Activated CD4-positive, alpha-beta T cell treated with anti-CD3 and anti-CD28 coated beads, Interleukin-2, amount 50 U/mL, for 1 hour (primary cell): ENCODE measurements at places on chromosomes 11 and 22.

DNA sequence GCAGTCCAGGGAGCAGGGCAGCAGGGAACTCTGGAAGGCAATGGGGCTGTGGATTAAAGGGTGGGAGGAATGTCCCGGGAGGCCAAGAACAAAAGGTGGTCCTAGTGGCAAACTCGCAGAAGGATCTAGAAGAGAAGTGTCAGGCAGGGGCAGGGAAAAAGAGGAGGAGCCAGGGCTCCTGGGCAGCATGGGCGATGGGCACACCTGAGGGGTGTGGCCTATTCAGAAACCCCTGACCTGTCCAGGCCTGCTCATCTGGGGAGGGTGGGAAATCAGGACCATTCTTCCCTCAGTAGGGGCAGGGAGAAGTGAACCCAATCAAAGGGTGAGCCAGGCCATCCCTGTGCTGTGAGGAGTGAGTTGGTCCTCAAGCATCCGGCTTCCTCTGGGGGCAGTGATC is 108.6 kb downstream of the TRIM29 start:
- no peak for DNase-seq

GRCh38 chr11:131934006-131934405 is 563.6 kb downstream of the NTM start:
- DNase-seq, result no peak

- DNase-seq, result no peak
Observed at GRCh38 chr22:22884888-22885840, 2.5 kb upstream of the IGLL5 start.

DNA sequence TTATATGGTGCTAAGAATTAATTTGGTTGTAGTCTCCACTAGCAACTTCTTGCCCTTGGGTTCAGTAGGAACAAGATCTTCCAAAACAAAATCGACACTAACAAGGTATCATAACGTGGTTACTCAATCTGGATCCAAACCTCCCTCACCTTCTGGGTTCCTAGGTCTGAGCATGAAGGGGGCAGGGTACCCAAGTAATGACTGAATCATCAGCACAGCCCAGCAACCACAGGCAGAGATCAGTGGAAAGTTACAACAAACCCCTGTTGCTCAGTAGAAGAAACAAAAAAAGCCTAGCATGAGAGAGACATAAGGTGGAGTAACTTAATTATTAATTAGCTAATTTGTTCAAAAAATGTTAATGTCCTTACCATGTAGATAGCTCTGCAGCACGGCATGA is 221.4 kb downstream of the BLID start:
- DNase-seq, result no peak

GRCh38 chr11:28759311-28759710 is 651.1 kb downstream of the METTL15 start:
- DNase-seq, result no peak

DNA sequence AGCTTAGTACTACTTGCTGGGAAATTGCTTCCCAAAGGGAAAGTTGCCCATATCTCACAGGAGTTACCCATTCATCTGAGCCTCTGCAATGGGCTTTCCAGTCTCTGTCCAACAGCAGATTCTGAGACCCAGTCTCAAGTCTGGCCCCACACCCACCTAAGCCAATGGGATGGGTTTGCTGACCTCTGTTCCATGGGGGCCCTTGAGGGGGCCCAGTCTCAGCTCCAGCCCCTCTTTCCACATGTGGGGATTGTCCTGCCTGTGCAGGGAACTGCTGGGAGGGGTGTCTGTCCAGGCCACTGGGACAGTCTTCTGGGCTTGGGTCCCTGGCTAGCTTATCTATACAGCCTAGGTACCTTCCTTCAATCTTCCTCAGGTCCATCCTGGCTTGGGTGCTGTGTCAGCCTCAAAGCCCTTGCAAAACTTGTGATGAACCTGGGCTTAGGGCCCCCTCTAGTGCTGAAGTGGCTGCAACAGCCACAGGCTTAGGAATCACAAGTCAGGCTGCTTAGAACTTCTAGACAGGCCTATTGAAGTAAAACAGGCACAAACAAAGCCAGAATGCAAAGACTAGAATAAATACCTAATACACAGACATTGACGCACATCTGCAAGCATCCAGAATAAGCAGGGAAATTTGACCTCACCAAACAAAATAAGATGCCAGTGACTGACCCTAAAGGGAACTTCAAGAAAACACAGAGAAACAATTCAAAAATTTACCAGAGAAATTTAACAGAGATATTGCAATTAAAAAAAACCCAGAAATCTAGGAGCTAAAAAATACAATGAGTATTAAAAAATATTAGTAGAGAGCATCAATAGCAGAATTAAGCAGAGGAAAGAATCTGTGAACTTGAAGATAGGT is 11.7 kb upstream of the PATL1 start:
- DNase-seq, result peak; percentile 50

GRCh38 chr11:13694115-13694514 is 25.6 kb downstream of the FAR1 start:
- no peak for DNase-seq

- peak; percentile 41 for DNase-seq
Observed at GRCh38 chr22:29310863-29311339, 4.5 kb downstream of the GAS2L1 start.

DNA sequence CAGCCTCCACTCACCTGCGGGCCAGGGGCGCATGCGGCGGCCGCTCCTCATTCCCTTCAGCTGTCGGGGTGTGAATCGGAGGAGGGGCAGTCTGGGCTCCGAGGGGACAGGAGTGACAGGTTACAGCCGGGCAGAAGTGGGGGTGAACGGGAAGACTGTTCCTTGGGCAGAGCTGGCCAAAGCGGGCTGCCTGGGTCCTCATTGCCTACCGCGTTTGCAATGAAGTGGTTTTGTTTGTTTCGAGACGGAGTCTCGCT is 733 bp downstream of the MEI1 start:
- no peak for DNase-seq

DNA sequence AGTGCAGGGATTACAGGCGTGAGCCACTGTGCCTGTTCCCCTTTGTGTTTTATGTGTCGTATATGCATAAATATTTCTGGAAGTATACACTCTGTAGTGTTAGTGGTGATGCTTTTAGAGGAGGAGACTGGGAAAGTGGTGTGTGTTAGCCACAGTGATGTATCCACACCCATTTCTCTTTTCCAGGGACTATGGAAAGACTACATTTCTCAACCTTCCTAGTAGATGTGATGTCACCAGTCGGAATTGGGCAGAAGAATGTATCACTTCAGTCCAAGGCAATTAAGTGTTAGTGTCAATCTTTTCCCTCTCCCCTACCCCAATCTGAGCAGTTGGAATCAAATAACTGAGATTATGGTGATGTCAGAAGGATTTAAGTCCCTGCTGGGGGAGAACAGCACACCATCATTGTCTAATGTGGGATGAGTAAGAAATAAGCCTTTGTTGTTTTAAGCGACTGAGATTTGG is 5.8 kb upstream of the ATG16L2 start:
- no peak for DNase-seq

GRCh38 chr22:25281675-25282345 is 62.4 kb downstream of the CRYBB2 start:
- no peak for DNase-seq

DNA sequence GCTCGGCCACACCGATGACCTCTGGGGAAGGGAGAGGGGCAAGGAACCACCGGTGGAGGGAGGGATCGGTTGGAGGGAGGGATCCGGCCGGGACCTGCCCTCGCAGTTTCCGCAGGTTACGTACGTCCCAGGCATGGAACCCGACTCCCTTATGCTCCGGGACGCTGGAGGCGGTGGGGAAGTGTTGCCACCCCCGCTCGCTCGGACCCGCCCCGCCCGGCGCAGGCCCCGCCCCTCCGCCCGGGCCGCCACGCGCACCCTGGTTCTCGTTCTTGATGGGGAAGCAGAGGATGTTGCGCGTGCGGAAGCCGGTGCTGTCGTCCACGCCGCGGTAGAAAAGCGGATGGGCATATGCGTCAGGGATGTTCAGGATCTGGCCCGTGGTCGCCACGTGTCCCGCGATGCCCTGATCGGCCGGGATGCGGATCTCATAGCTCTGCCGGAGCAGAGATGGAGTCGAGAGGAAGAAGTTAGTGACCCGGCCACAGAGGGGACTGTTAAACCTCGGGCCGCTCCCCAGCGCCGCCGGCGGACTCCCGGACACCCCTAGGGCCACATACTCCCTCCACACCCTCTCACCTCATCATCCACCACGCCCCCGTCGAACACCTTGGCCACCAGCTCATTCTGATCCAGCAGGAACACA is 89.8 kb downstream of the PDE2A start:
- peak; percentile 42 for DNase-seq

DNA sequence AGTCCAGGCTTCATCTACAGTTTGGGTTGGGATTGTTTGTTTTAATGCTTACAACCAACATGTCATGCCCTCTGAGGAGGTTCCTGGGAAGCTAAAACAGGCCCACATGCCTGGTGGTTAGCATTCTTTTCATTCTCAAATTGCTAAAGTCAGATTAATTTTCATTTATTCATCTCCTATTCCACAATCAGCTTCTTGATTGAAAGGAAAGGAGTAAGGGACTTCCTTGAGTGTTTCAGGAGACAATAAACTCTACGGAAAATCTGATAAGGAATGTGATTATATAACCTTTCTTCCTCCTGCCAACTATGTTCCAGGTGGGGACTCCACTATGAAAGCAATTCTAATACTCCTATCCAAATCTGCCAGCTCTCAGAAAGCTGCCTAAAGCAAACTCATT is 30.8 kb downstream of the MRTFA start:
- no peak for DNase-seq

- DNase-seq, result no peak
Observed at GRCh38 chr11:126594921-126595367, 239.5 kb downstream of the ST3GAL4 start.

DNA sequence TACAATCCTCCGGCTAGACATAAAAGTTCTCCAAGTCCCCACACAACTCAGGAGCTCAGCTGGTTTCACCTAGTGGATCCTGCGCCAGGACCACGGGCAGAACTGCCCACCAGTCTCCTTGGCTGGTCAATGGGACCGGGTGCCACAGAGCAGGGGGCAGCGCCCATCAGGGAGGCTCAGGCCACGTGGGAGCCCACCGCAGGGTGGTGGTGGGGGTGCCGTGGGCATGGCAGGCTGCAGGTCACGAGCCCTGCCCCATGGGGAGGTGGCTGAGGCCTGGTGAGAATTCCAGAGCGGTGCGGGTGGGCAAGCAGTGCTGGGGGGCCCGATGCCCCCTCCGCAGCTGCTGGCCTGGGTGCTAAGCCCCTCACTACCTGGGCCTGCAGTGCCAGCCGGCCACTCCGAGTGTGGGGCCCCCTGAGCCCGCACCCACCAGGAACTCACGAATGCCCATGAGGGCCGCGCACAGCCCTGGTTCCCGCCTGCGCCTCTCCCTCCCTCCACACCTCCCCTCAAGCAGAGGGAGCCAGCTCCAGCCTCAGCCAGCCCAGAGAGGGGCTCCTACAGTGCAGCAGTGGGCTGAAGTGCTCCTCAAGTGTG is 1091.9 kb upstream of the TENM4 start:
- DNase-seq, result no peak

DNA sequence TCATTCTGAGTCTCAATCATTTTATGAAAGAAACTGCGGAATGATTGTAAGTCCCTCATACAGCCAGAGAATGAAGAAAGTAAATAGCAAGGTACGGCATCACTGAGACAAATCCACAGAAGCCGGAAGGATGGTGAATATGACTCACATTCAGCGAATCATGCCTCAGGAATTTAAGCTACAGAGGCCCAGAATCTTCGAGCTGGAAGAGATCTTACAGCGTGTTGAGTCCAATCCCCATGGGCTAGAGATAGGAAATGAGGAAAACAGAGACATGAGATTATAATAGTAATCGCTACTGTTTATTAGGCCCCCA is 173.2 kb downstream of the KIF18A start:
- DNase-seq, result no peak

DNA sequence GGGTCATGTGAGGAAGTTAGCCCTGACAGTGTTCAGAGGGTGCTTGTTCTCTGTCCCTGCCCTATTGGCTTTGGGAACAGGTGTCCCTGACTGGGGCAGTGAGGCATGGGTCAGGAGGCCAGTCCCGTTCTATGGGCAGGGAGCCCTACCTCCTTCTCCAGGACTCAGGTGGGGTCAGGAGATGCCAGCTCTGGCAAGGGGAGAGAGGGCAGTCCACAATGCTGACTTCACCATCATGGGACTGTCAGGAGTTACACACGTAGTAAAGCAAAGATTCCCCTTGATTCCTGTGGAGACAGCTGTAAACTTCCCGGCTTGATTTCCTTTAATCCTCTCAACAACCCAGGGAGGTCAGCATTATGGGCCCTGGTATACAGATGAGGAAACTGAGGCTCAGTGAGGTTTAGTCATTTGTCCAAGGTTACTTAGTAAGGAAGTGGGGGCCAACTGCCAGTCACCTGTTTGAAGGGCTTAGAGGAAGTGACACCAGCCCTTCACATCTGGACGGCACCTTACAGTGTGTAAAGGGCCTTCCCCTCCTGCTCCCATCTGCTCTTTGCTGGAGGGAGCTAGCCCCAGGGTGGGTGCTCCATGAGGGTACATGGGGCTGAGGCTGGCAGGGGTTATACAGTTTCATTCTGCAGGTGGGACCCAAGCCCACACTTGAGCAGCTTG is 11.9 kb downstream of the MICALL1 start:
- DNase-seq, result no peak

GRCh38 chr22:43260331-43261231 is 73.6 kb upstream of the TTLL12 start:
- no peak for DNase-seq

- DNase-seq, result no peak
Observed at GRCh38 chr11:17721242-17721999, 2.0 kb downstream of the MYOD1 start.

GRCh38 chr11:64372802-64373597 is 14.0 kb downstream of the RPS6KA4 start:
- no peak for DNase-seq

DNA sequence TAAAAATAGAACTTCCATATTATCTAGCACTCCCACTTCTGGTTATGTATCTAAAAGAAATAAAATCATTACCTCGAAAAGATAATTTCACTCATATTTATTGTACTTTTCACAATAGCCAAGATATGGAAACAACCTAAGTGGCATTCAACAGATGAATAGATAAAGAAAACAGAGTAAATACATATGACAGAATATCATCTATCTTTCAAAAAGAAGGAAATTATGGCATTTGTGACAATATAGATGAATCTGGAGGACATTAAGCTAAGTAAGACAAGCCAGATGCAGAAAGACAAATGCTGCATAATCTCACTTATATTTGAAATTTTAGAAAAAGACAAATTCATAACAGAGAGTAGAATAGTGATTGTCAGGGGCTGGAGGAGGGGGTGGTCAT is 590.0 kb upstream of the ANO3 start:
- DNase-seq, result no peak

- no peak for DNase-seq
Observed at GRCh38 chr11:110050201-110050506, 43.0 kb upstream of the ZC3H12C start.

- no peak for DNase-seq
Observed at GRCh38 chr11:114483929-114484328, 44.7 kb downstream of the REXO2 start.

DNA sequence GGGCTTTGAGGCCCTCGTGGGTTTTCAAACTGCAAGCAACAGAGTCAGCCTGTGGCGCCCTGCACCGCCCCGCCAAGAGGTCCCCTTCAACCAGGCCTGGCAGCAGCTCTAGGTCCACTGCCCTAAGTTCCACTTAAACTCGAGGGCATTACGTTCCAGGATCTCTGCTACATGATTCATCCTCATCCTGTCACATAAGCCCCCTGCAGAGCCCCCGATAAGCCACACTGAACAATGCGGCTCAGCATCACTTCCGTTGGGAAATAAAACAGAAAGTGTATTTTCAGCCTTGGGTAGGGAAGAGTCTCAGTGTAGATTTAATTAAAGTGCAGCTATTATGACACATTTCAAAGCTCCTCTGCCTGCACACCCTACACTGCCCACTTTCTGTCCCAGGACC is 24.6 kb downstream of the SULT4A1 start:
- no peak for DNase-seq
